Aorta (tissue), 5 donors: ENCODE measurements at places on chromosomes 5 and 9. TPM values are rescaled to one million over a fixed set of nuclear protein-coding genes. Genes with fewer than 3 reads are reported as not detected.

- H3K27ac ChIP-seq = no peak overlapping the region
- H3K4me1 ChIP-seq = peaks cover 1% of the 10 kb centered on the region
- no peak overlapping the region for H3K4me3 ChIP-seq
- no peaks in the 10 kb centered on the region for H3K36me3 ChIP-seq
- DNase-seq = no peak
- H3K27me3 ChIP-seq = no peaks in the 10 kb centered on the region
These were observed 39.1 kb upstream of the ITGA1 start for GRCh38 chr5:52748590-52748989.

- DNase-seq = no peak
- H3K27ac ChIP-seq = no peak overlapping the region
- no peak overlapping the region for H3K4me3 ChIP-seq
- H3K27me3 ChIP-seq = no peaks in the 10 kb centered on the region
These were observed 80.8 kb downstream of the PDE6A start for GRCh38 chr5:149863830-149864229.

DNA sequence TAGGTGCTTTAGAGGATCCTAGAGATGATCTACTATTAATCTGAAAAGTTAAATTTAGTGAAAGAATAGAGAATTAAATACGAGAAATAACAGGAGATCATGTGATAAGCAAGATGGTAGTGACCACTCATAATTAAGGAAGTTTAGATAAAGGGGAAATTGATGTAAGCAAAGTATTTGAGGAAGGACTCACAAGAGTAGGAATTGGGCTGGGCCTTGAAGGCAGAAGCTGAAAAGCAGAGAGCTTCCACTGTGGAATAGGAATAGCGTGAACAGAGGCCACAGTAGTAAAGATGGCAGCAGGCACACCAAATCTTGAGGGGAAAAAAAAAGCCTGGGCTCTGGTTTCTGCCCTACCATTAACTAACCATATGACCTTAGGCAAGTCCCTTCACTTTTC is 38.0 kb downstream of the KIF24 start:
- no peak for DNase-seq
- no peak overlapping the region for H3K4me3 ChIP-seq
- H3K27ac ChIP-seq = no peak overlapping the region
- H3K27me3 ChIP-seq = no peaks in the 10 kb centered on the region
- no peaks in the 10 kb centered on the region for H3K4me1 ChIP-seq

- no peak overlapping the region for H3K27ac ChIP-seq
- H3K27me3 ChIP-seq = no peaks in the 10 kb centered on the region
- no peaks in the 10 kb centered on the region for H3K36me3 ChIP-seq
- H3K4me1 ChIP-seq = peaks cover 3% of the 10 kb centered on the region
- no peak for DNase-seq
- no peak overlapping the region for H3K4me3 ChIP-seq
These were observed 100.2 kb upstream of the RAI14 start for GRCh38 chr5:34555699-34556508.

DNA sequence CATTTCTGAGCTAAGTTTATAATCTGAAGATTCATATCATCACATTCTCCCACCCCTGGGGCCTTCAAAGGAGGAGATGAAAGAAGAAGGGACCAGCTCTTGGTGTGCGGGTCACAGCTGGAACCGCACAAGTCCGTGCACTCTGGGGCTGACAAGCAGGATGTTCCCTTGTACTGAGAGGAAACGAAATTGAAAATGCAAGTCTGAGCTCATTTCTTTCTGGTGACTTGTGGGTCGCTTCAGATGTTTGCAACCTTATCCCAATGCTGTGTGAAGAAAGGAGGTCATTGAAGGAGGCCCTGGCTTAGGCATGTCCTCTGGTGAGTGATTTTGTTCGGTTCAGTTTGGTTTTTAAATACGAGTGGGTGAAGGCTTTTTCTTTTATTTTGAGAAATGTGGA is 59.6 kb downstream of the C9orf152 start:
- peaks cover 9% of the 10 kb centered on the region for H3K4me1 ChIP-seq
- H3K36me3 ChIP-seq = no peaks in the 10 kb centered on the region
- H3K4me3 ChIP-seq = no peak overlapping the region
- no peak for DNase-seq

GRCh38 chr9:84652496-84653120 is 16.9 kb upstream of the NTRK2 start:
- no peaks in the 10 kb centered on the region for H3K27me3 ChIP-seq
- no peak overlapping the region for H3K27ac ChIP-seq
- no peaks in the 10 kb centered on the region for H3K4me1 ChIP-seq
- no peaks in the 10 kb centered on the region for H3K36me3 ChIP-seq

GRCh38 chr5:72171667-72172066 is 64.4 kb downstream of the MAP1B start:
- no peaks in the 10 kb centered on the region for H3K36me3 ChIP-seq
- DNase-seq = no peak
- no peaks in the 10 kb centered on the region for H3K27me3 ChIP-seq
- H3K4me3 ChIP-seq = no peak overlapping the region

The MLANA gene
- total RNA-seq = not detected

The C9 gene
- total RNA-seq = 0.30 TPM

The FOXD4L5 gene
- total RNA-seq = 0.19 TPM

The MOB3B gene
- 9.0 TPM for total RNA-seq
